ELF-1 (cell line): ENCODE measurements at places on chromosomes 7 and 10.

DNA sequence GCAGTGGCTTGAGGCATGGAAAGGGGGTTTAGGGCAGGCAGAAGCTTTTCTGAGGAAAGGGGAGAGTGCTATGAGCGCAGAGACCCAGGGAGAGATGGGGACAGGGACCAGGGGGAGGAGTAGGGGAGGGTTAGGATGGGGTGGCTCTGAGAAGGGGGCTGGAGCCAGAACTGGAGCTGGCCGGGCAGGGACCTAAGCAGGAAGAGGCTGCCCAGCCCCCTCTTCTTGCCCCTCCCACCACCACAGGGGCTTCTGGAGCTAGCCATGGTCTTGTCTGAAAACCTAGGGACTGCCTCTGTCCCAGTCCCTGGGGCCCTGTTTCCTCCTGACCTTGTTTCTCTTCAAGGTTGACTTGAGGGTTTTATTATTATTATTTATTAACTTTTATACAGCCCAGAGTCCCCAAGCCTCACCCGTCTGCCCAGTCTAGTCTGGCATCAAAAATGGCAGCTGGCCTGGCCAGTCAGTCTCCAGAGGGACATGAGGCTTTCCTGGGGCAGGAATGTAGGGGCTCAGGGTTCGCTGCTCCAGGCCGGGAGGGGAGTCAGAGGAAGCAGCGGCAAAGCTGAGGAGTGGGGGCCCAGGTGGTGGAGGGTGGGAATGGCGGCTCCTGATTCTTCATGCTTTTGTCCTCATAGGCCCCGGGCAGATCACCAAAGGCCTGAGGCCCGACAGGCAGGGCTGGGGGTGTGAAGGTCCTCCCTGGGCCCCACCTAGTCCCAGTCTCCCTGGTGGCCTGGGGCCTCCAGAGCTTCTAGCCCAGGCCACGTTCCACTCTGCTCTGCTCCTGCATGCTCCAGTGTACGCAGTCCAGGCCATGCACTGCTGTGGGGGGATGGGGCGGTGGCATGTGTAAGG, 5.7 kb downstream of the TRIM8 start:
- no peak for DNase-seq

DNA sequence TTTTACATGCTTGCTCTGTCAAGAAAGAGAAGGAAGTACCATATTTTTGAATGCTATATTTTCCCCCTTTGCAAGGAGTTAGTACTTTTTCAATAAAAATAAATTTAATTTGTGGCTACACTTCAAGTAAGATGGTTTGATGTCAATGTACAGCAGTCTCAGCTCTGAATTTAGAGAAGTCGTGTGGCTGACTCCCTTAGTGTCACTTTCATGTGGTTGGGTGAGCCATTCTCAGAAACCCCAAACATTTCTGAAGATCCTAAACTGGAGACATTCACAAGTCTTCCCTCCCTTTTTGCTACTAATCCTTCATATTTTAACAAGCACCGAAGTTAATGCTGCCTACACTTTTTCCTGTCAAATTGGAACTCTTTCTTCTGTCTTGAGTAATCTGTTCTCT, 244.4 kb downstream of the DYNC1I1 start:
- DNase-seq, result no peak

DNA sequence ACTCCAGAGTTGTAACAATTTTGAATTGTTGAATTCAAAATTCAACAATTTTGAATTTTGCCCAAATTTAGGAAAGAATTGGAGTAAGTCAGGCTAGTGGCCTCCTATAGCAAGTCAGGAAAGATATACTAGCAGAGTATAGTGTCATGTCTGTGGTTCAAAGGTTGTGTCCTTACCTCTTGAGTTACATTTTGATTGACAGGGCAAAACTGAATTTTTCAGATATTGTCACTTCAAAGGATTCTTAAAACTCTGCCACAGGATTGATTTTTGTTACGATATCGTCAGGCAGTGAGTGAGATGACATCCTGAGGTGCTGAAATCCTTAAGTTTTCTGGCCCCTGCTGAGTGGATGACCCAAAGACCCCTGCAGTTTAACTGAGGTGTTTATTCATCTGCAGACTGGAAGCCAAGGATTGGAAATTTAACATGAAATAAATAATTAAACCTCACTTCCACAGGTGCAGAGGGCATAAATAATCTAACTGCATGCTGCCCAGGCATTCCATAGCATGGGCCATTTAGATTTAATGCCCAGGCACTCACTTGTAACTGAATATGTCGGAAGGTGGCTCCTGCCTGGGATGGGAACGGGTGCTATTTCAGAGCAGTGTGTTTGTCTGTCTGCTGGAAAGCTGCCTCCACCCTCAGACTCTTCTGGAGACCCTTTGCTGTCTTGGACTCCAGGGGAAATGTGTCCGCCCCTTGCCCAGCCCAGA, 50.8 kb downstream of the RBM20 start:
- DNase-seq, result no peak

- DNase-seq, result no peak
Measured at GRCh38 chr10:84175436-84175835, 1.8 kb downstream of the GPR15LG start.

GRCh38 chr10:78910886-78911285, 157.9 kb upstream of the ZMIZ1 start:
- DNase-seq, result no peak

DNA sequence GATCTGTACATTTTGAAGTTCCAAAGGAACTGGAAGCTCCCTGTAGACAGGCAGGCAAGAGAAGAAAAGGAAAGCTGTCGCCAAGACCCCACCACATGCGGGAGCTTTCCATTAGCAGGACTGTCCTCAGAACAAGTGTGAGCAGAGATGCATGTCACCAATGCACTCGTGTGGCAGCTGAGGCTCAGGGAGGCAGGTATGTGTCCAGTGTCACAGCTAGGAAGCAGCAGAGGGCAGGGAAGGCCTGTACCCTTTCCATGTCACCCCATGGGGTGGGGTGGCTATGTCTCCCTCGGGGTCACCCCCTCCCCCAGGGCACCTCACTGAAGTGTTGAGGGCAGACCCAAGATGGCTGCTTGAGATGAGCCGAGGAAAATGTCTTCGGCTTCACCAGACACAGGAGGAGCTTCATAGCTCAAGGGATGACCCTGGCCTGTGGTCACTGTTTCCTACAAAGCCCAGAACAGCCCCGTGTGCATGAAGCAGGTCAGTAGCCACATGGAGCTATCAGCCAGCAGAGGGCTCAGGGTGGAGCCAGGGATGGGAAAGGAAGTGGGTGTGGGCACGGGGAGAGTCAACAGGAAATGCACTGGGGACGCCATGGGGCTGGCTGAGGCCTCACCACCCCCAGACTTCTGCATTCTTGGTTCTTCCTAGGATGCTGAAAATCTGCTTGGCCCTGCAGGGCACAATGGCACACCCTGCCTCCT, 96.6 kb downstream of the FAM53B start:
- DNase-seq, result no peak

- no peak for DNase-seq
Measured at GRCh38 chr7:89757910-89758309, 396.4 kb upstream of the STEAP1 start.
